ENCODE measurements at places on chromosomes 2 and 18.

DNA sequence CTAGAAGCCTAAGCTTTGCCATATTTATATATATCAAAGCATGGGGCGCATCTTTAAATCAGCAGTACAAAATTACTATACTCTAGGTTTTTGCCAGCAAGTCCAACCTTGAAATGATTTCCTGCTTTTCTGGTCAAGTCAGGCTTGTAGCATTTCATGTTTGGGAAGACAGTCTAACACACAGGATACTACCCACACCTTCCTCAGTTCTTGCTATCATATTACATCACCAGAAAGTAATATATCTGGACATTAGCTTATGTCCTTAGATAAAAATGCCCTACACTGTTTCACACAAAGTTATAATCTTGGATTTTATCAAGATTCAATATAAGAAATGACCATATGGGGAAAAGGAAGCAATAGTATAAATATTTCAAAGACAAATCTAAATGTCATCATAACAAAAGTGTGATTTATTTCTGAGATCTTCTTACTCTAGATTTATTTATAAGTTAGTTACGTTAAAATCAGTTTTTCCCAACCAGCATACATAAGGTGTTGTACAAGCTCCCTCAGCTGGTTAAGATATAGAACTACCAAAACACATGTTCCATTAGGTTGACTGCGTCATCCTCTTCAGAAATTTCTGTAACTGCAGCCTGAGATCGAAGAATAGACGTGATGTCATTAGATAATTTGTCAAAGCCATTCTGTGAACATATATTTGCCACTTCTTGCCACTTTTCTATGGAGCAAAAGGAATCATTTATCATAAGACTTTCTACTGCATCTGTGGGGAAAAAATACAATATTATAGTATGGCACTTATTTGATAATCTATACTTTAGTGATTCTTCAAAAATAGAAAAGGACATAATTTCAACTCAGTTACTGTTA is 56.6 kb downstream of the CLHC1 start:
- DNase-seq, result no peak

GRCh38 chr18:56661360-56662062 is 10.4 kb downstream of the WDR7 start:
- DNase-seq, result no peak

DNA sequence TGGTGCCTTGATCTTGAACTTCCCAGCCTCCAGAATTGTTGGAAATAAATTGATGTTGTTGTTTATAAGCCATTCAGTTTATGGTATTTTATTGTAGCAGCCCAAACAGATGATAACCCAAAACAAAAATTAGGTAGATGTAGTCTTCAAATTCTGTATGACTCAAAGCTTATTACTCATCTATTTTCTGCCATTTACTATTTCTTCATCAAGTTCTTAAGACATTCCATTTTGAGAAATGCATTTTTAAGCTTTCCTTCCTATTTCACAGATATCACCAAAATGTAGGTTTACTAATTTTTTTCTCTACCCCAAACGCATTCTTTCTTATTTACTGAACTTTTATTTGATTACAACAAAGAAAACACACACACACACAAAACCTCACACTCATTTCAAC is 148.2 kb downstream of the RND3 start:
- no peak for DNase-seq

DNA sequence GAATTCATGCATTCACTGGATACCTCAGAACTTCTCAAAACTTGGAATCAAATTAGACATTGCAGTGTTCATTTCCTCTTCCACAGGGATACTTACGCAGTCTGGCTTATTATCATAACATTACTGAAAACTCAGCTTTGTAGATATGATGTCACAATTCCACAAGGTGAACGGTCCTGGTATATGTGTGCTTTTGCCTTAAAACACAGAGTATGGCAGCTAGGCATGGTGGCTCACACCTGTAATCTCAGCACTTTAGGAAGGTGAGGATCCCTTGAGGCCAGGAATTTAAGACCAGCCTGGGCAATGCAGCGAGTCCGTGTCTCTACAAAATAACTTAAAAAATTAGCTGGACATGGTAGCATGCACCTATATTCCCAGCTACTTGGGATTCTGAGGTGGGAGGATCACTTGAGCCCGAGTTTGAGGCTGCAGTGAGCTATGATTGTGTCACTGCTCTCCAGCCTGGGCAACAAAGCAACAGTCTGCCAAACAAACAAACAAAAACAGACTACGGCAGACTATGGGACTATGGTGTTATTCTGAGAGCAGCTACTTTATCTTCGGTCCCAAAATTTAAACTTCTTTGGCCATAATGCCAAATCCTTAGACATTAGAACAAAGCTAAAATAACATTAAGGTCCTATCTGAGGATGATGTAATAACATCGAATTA is 1191.9 kb upstream of the SLC39A10 start:
- no peak for DNase-seq

- no peak for DNase-seq
Measured at GRCh38 chr2:217475101-217475500, 527.7 kb downstream of the TNS1 start.

DNA sequence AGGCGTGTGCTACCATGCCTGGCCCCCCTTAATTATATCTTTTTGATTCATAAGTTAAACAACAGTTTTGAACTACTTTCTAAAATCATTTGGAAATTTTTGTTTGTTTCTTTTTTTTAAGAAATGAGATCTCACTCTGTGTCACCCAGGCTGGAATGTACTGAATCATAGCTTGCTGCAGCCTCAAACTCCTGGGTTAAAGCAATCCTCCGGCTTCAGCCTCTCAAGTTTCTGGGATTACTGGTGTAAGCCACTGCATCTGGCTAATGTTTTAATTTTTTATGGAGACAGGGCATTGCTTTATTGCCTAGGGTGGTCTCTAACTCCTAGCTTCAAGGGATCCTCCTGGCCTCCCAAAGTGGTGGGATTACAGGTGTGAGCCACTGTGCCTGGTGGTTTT is 71.5 kb downstream of the BABAM2 start:
- DNase-seq, result no peak

GRCh38 chr2:42723465-42723864 is 40.5 kb downstream of the OXER1 start:
- DNase-seq, result no peak

DNA sequence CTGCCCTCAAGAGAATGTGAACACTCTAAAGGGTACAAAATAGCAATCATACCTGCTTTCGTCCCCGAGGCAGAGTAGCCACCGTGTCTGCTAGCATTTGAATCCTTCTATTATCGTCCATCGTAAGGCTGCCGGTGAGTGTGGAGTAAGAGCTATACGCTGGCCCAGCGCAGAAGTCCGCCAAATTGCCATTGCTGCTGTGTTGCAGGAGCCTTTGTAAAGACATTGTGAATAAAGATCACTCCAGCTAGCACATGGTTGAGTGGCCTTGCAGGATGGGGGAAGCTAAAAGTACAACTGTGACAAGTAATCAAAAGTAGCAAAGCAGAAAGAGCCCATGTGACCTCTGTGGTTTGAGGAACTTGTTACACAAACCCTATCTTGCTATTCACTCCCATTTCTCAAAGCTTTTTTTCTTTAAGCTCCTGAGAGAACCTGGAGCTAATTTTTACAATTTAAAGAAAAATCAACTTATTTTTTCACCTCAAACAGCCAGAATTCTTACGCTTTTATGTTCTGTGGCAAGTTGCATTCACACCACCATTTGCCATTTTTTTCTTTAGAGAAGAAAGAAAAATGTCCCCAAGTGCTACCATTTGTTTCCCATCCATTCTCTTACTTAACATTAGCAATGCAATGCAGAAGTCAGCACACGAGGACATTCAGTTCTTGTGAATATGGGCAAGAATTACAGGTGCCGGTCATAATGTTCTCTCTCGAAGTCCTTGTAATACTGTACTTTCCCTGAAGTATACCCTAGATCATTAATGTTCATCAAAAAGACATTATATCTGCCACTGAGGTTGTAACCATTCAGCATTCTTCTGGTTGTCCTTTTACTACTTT is at the start of gene CYTIP:
Gene CYTIP (minus strand): TSS at position 295 of the 846 bp plus-strand sequence. CDS start 69 bp downstream, at position 226.
- no peak for DNase-seq

DNA sequence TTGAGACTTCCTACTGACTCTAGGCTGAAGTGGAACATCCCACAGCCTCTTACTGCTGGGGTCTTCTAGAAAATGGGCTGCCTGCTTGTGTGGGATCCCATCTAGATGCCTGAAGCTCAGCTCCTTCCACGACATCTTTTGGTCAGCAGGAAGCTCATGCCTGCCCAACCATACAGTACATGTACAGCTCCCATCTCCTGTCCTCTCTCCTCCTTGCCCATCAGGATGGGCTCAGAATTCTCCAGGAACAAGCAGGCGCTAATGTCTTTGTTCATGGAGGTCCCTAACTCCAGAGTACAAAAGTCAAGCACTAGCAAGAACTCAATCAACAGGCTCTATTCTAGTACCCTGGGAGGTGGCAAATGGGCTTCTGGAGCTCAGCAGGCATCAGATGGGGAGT is 31.7 kb upstream of the GPR17 start:
- DNase-seq, result no peak

DNA sequence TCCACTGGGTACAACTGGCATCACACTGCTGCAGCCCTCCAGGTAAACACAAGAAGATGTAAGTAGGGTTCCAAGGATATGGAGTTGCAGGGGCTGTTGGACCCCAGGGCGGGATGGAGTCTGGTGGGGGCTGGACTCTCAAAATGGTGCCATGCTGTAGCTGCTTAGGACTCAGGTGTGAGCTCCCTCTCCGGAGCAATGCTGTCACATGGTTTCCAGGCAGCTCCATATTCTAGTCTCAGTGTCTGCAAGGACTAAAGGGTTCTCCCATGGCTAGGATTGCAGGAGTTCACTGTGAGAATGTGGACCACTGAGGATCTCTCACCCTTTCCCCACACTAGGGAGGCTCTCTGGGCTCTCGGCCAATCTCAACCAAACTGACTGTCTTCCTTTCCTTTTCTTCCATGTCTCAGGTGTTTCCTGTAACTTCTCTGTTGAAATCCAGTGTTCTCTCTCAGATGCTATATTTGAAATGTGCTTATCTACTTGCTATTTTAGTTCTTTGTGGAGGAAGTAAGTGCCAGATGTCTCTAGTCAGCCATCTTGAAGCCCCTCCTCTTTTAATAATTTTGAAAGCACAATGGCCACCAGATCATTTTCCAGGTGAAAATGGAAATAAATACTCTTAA is 57.6 kb downstream of the CCNT2 start:
- DNase-seq, result no peak

DNA sequence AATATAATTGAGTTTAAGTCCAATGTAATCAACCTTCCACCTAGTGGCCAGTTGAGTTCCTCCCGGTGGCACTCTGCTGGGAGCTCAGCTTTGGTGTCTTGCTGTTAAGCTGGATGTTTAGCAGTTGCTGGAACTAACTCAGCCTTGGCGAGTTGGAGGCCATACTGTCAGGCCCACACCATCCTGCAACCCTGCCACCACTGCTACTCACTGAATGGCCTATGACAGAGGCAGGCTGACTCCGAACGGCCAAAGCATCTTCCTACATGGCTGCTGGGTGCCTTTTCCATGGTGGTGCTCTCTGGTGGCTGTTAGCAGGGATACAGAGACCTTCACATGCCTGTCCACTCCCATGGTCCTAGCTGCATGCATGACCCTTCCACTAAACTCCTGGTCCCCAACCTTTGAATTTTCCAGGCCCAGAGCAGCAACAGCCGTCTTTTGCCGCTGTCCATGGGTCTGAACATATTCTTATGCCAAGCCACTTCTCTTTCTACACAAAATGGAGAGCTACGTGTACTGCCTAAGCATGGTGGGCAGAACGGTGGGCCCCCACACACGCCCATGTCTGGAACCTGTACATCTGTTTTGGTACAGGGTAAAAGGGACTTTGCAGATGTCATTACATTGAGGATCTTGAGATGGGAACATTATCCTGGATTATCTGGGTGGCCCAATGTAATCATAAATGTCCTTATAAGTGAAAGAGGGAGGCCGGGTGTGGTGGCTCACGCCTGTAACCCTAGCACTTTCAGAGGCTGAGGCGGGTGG is 15.0 kb upstream of the TRAF3IP1 start:
- no peak for DNase-seq

- no peak for DNase-seq
Measured at GRCh38 chr2:134124047-134124753, 129.7 kb upstream of the MGAT5 start.

GRCh38 chr2:74835831-74836674 is 2.1 kb downstream of the HK2 start:
- DNase-seq, result no peak

DNA sequence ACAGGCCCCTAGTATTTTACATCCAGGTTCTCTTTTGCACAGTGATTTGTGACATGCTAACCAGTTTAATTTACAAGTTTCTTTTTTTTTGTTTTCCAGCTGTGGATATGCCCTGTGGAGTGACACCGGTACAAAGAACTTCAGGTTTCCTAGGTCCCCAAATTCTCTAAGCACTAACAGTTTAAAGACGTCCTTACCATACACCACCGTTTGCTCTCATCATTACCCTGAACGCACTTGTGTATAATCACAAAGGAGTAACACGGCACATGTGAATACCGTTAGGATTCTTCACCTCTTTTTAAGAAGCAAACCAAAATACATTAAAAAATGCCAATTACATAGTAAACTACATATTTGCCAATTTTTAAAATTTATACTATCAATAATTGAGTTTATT is 853 bp downstream of the LANCL1 start:
- no peak for DNase-seq

GRCh38 chr2:171520471-171520870 is 1.8 kb upstream of the CYBRD1 start:
- DNase-seq, result no peak

DNA sequence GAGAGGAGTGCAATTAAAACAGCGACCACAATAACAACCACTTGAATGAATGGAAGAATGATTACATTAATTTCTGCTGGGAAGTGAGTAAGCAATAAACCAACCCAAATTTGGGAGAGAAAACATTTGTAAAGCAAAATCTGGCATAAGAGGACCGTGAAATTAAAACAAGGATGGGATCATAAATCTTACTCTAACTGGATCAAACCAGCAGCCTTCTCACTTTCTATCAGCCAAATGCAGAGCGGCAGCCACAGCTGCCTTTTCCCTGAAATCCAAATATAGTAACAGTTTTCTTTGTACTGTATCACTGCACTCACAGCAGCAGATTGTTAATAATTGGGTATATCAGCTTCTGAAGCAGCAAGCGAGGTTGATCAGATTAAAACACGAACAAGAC is 245.2 kb upstream of the REG3G start:
- no peak for DNase-seq

- DNase-seq, result no peak
Measured at GRCh38 chr2:71380665-71381064, 49.1 kb downstream of the ZNF638 start.

- DNase-seq, result no peak
Measured at GRCh38 chr2:189411860-189412259, 29.4 kb upstream of the WDR75 start.

GRCh38 chr18:75859533-75859932 is 432.0 kb upstream of the SMIM21 start:
- no peak for DNase-seq

DNA sequence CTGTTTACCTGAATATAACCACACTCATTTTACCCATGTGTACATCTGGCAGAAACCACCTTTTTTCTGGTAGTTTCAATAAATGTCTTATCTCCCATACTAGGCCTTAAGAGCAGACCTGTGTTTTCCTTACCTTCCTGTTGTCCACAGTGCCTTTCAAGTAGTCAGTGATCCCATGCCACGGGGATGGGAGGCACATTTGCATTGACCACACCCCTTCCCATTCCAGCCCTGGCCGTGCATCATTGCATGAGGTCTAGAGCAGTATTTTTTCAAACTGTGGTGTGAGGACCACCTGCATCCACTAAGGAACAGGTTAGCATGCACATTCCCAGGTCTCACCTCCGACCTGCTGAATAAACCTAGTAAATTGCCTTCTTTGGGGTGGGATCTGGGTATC is 165.2 kb upstream of the FOSL2 start:
- DNase-seq, result no peak

- no peak for DNase-seq
Measured at GRCh38 chr2:4866198-4866597, 826.0 kb upstream of the SOX11 start.

GRCh38 chr2:126824663-126825062 is 74.0 kb upstream of the TEX51 start:
- DNase-seq, result no peak

Measured in effector memory CD8-positive, alpha-beta T cell (primary cell).